ENCODE measurements at places on chromosomes 3 and 15. TPM values are rescaled to one million over a fixed set of nuclear protein-coding genes. Genes with fewer than 3 reads are reported as not detected.

The IGF1R gene
- 88.7 TPM for total RNA-seq

The FBN1 gene
- total RNA-seq, result 62.5 TPM

The KNL1 gene
- 0.13 TPM for total RNA-seq

The GP9 gene
- not detected for total RNA-seq

The LNP1 gene
- total RNA-seq, result 3.8 TPM

The ABCF3 gene
- total RNA-seq, result 82.0 TPM

The CCR9 gene
- total RNA-seq, result 0.24 TPM

The GHSR gene
- not detected for total RNA-seq

The TF gene
- total RNA-seq, result 1.5 TPM

The CYP1A2 gene
- not detected for total RNA-seq

The SEMA5B gene
- total RNA-seq, result 2.4 TPM

The TTLL13 gene
- 0.13 TPM for total RNA-seq

The ZIC4 gene
- total RNA-seq, result not detected

The ARID3B gene
- 2.7 TPM for total RNA-seq

The MKRN2OS gene
- total RNA-seq, result not detected

The NOX5 gene
- 0.20 TPM for total RNA-seq

The ARNT2 gene
- total RNA-seq, result 12.0 TPM

The CDC25A gene
- 3.2 TPM for total RNA-seq

The BUB1B gene
- 0.65 TPM for total RNA-seq

The CRYGS gene
- total RNA-seq, result 1.2 TPM

The UBAP1L gene
- 4.4 TPM for total RNA-seq

The SLC2A2 gene
- 0.18 TPM for total RNA-seq

The MED12L gene
- 2.0 TPM for total RNA-seq

The COL6A6 gene
- 0.24 TPM for total RNA-seq

The TRIM42 gene
- total RNA-seq, result not detected

The STT3B gene
- 121 TPM for total RNA-seq

The PIERCE2 gene
- total RNA-seq, result 1.6 TPM

The LMOD3 gene
- not detected for total RNA-seq

The GRAMD2A gene
- total RNA-seq, result 0.35 TPM

The CP gene
- total RNA-seq, result 5.7 TPM

The MAGEF1 gene
- 28.3 TPM for total RNA-seq

The PRSS50 gene
- total RNA-seq, result 0.12 TPM

The PAQR5 gene
- total RNA-seq, result 1.7 TPM

The MINAR1 gene
- total RNA-seq, result 0.62 TPM

The SLC7A14 gene
- total RNA-seq, result under 0.01 TPM

The DUOXA2 gene
- not detected for total RNA-seq

The TCAIM gene
- 21.9 TPM for total RNA-seq

Measured in ovary (tissue), 10 donors.